Temporal lobe (tissue), 4 donors: ENCODE measurements at places on chromosomes 3 and 15. TPM values are rescaled to one million over a fixed set of nuclear protein-coding genes. Genes with fewer than 3 reads are reported as not detected.

The CERS3 gene
- total RNA-seq: 0.74 TPM

The TGM5 gene
- not detected for total RNA-seq

The SCN5A gene
- 1.5 TPM for total RNA-seq

The ECE2 gene
- 2.7 TPM for total RNA-seq

The GPR27 gene
- total RNA-seq: 34.2 TPM

The TRH gene
- total RNA-seq: 4.4 TPM

The PXYLP1 gene
- 33.7 TPM for total RNA-seq

The ANKUB1 gene
- 0.25 TPM for total RNA-seq

The OR5K2 gene
- total RNA-seq: not detected

The KIF15 gene
- 6.4 TPM for total RNA-seq

The PIF1 gene
- 1.2 TPM for total RNA-seq

The PLIN1 gene
- under 0.01 TPM for total RNA-seq

The RARRES1 gene
- total RNA-seq: 1.2 TPM

The SAMD7 gene
- not detected for total RNA-seq

The DLG1 gene
- 60.5 TPM for total RNA-seq

The MAP6D1 gene
- total RNA-seq: 5.2 TPM

The MFSD1 gene
- 31.7 TPM for total RNA-seq

The ATP13A5 gene
- total RNA-seq: 0.49 TPM
